NCI-H526 treated with DMSO at 0.1 percent for 48 hours (cell line): ENCODE measurements at places on chromosomes 4 and X.

GRCh38 chr4:118869808-118870342, 18.8 kb upstream of the SYNPO2 start:
- no peak for DNase-seq

GRCh38 chr4:112895811-112896608, 153.4 kb upstream of the ANK2 start:
- no peak for DNase-seq

GRCh38 chr4:42133006-42133405, 19.4 kb downstream of the BEND4 start:
- no peak for DNase-seq

GRCh38 chrX:154018518-154019060, 1.1 kb downstream of the IRAK1 start:
- no peak for DNase-seq

GRCh38 chrX:47191331-47191730, 2.3 kb upstream of the UBA1 start:
- DNase-seq = peak; percentile 72

- no peak for DNase-seq
Measured at GRCh38 chrX:40261833-40262156, 164.0 kb upstream of the BCOR start.

DNA sequence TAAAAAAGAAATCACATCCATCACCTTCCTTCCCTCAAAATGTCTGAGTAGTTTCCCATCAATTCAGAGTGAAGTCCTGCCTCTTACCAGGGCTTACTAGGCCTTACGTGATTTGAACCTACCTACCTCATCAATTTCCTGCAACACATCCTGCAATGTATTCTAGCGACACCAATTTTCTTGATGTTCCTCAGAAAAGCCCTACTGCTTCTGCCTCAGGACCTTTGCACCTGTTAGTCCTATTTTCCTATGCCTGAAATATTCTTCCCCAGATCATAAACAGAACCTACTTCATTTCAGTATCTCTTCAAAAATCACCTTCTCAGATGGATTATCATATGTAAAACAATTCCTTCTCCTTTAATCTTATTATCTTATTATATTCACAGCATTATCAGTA, 52.8 kb downstream of the ZAR1 start:
- no peak for DNase-seq

- no peak for DNase-seq
Measured at GRCh38 chr4:75169427-75169826, 236.5 kb downstream of the PARM1 start.

DNA sequence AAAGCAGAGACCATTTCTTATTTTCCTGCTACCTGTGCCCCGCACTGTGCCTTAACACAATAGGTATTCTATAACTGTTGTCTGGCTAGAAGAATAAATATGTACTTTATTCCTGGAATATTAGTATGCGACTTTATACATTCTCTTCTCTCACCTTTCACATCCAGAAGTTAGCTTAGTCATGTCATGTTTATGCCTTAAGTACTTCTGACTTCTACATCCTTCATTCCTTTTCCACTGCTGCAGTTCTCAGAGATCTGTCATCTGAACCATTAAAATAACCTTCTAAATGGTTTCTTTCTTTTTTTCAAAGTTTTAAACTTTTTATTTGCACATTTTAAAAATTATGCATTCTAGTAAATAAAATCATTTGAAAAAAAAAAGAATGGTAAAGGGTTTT, 34.4 kb downstream of the KIF4A start:
- DNase-seq = no peak

DNA sequence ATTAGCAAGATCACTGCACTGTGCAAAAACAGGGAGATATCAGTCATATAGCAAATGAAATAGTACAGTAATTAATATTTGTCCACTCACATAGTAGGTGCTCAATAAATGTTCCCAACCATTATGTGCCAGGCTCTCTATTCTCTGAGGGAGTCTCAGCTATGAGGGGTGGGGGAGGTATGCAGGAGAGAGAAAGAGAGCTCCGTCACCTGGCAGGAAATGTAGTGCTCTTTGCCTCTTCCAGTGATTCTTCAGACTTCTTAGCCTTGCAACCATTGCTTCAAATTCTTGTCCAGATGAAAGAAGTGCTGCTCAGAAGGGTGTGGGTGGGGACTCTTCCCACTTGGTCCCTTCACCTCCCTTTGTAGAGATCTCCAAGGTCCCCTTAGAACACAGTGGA, 84.5 kb upstream of the SPRY1 start:
- DNase-seq = no peak

DNA sequence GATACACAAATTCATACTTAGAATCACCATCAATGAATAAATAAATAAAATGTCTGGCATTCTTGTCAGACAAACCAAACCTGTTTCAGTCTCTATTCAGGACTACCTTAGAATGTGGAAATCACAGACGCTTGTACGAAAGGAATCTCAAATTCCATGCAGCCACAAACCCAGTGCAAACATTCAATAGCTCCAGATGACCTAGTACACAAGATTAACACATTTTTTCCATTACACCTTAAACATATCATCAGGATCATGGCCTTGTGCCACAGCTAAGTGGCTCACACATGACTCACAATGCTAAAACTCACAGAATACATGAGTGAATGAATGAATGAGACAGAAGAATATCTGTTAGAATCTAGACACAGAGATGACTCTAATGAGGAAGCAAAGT, 134.2 kb downstream of the PWWP3B start:
- DNase-seq = no peak

DNA sequence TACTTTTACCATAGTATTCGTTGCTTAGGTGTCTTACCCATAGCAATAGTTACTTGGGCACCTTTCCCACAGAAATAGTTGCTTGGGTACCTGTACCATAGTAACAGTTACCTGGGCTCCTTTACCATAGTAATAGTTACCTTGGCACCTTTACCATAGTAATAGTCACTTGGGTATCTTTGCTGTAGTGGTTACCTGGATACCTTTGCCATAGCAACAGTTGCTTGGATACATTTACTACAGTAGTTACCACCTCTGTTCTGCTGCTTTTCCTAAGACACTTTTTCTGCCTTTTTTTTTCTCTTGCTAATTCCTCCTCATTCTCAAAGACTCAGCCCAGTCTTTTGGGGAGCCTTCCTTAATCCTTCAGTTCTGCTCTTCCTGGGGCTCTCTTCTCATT, 272.8 kb upstream of the PUDP start:
- no peak for DNase-seq

GRCh38 chrX:136176399-136176825, 29.1 kb downstream of the FHL1 start:
- no peak for DNase-seq
